ENCODE measurements at places on chromosomes 16 and 17. TPM values are rescaled to one million over a fixed set of nuclear protein-coding genes. Genes with fewer than 3 reads are reported as not detected.

DNA sequence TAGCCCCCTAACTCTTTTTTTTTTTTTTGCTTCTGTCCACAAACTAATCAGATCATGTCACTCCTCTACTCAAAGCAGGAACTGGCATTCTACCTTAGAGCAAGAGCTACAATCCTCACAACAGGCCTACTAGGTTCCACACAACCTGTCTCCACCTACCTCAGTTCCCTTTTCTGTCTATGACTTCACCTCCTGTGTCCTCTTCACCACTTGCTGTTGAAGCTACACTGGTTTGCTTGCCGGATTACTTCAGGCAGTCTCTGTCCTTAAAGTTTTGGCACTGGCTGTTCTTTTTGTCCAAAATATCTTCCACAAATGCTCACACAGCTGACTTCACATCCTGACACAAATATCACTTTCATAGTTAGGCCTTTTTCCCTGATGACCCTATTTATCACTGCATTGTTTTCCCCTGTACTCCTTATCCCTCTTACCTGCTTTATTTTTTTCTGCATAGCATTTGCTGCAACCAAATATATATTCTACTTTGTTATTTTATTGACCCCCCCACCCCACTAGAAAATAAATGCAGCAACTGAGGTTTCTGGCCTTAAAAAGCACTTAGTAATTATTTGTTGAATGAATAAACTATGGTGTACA is 72.0 kb downstream of the KANSL1 start:
- H3K4me3 ChIP-seq = no peak overlapping the region
- no peaks in the 10 kb centered on the region for H3K27me3 ChIP-seq
- H3K27ac ChIP-seq = no peak overlapping the region
- DNase-seq = no peak

DNA sequence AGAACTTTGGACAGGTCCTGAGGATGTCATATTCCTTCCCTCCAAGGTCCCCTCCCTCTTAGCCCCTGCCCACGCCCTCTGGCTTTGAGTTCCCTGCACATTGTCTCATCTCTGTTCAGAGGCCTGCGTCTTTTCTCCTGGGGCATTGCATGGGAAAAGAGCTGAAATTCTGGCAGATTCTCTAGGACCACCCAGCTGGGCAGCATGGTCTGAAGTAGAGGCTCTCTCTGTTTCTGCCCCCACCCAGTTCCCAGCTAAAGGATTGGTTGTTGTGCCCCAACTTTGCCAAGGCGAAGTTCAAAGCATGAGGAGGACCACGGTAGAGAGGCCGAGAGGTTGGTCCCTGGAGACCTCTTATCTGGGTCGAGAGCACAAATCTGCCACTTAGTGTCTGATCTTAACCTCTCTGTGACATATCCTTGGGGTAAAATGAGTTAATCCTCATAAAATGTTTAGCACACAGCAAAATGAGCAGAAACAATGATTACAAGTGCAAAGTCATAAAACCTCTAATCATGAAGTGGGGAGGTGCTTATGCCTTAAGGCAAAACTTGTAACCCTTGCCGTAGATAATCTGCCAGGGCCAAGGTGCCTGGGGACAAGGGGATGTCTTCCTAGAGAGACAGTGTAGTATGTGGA is 2.4 kb downstream of the ABAT start:
- peaks cover 30% of the 10 kb centered on the region for H3K4me1 ChIP-seq
- H3K27me3 ChIP-seq = peaks cover 7% of the 10 kb centered on the region
- no peak for DNase-seq
- H3K36me3 ChIP-seq = peaks cover 10% of the 10 kb centered on the region

DNA sequence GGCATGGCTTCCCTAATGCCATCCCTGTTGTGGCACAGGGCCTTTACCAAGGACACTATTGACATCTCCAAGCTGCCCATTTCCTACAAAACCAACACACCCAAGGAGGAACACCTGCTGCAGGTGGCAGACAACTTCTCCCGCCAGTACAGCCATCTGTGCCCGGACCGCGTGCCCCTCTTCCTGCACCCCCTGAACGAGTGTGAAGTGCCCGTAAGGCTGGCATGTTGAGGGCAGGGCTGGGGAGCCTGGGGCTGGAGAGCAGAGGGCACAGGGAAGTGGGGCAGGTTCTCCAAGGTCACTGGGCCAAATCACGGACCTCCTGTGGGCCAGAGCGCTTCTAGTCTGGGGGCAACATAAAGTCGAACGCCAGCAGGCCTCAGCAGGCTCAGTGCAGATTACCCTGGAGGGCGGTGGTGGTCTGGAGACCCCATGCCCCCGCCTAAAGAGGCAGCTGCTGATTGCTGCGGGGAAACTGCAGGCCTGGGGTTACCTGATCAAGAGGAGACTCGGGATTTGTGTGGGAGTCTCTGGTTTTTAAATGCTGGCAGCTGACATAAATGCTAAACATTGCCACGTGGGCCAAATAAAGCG is 4.3 kb downstream of the DRC7 start:
- peaks cover 31% of the 10 kb centered on the region for H3K4me1 ChIP-seq
- no peaks in the 10 kb centered on the region for H3K36me3 ChIP-seq

DNA sequence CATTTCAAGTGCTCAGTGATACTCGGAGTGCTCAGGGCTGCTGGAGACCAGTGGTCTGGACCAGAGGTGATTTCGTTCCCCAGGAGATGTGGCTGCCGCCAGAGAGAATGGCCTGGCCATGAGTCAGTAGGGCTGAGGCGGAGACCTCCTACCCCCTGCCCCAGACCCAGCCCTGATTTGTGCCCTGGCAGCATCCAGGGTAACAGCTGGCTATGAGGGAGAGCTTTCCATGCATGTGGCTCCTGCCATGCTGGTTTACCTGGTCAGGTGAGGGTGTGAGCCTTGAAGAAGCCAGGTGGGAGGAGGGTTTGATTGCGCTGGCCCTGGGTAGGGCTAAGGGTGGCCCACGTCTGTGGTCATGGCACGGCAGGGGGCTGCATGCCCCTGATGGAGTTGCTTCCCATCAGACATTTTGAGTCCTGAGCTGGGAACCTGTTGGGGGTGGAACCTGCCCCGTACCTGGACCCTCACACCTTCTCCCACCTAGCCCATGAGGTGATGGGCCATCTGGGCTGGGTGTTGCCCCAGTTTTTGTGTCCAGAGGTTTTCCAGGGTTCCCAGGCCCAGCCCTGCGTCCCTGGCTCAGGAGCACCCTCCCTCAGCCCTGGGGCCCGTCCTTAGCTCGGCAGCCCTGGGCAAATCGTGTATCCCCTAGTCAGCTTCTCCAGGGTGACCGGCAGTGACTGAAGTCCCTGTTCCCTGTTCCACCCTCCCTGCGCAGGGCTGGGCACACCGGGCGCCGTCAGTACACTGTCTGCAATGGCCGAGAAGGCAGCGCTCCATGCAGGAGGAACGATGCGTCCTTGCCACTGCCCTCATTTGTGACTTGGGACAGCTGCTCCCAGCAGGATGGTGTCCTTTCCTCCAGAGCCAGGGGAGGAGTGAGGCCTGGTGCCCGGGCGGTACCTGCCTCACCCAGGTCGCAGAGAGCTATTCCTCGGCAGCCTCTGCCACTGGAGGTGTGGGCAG is 9.0 kb upstream of the CSNK1D start:
- H3K27me3 ChIP-seq = no peaks in the 10 kb centered on the region
- peaks cover 29% of the 10 kb centered on the region for H3K4me1 ChIP-seq
- no peak for DNase-seq
- no peaks in the 10 kb centered on the region for H3K36me3 ChIP-seq
- H3K27ac ChIP-seq = no peak overlapping the region

DNA sequence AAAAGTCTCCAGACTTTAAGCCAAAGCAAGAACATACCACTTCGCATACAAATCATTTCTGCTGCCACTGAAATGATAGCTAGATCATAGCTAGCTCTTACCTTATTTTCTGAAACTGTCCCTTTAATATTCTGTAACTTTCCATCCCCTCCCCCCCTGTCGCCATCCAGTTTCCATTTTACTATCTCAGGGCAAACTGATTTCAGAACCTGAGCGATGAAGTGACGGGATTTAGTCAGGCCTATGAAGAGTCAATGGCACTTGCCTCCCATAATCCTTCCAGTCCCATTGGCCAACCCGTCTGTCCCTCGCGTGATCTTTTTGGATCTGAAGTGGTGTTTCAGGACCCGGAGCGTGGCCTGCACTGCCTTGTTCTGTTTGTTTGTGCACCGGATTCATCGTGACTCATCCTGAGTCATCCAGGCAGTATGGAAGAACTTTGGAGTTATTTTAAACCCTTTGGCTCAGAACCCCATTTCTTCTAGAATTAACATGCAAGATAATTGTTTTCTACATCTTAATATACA is 199.8 kb upstream of the CHMP6 start:
- H3K27ac ChIP-seq = no peak overlapping the region
- no peak for DNase-seq
- peaks cover 14% of the 10 kb centered on the region for H3K36me3 ChIP-seq

DNA sequence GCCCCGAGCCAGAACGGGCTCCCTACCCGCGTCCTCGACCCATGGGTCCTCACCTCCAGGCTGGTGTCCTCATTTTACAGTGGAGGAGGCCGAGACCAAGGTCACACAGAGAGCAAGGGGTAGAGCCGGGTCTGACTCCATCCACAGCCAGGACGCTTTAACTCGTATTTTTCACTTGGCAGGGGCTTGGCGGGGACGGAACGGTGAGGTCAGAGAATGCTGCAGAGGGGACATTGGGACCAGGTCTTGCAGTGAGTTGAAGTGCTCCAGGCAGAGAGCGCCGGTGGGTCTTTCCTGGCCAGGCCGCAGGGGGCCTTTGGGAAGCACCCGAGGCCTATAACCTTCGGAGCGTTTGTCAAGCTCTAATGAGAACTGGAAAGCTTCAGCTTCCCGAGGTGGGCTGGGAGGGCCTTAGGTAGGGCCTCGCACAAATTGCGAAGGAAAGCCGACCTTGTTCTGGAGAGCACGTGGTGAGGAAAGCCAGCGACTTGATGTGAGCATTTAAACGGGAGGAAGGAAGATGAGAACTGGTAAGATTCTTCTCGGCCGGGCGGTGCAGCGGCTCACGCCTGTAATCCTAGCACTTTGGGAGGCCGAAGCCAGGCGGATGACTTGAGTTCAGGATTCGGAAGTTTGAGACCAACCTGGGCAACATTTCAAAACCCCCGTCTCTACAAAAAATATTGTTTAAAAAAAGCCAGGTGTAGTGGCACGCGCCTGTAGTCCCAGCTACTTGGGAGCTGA is 908 bp upstream of the CLUH start:
- no peaks in the 10 kb centered on the region for H3K27me3 ChIP-seq
- H3K36me3 ChIP-seq = no peaks in the 10 kb centered on the region
- H3K4me1 ChIP-seq = peaks cover 30% of the 10 kb centered on the region
- DNase-seq = no peak
- no peak overlapping the region for H3K27ac ChIP-seq

DNA sequence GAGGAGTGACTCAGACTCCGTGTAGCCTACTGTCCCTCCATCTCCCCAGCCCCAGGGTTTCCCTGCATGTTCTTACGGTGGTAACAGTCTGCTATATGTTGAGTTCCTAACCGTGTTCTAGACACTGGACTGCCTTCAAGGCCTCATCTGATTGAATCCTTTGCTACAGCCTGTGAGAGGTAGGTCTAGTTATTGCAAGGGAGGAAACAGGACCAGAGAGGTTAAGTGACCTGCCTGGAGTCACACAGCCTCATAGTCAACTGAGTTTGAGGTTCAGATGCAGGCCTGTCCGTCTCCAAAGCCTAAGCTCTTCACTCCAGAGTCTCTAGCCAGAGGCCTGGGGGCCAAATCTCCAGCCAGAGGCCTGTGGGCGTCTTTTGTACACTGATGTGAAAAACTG is 98.0 kb downstream of the SDR42E1 start:
- no peaks in the 10 kb centered on the region for H3K36me3 ChIP-seq
- H3K4me1 ChIP-seq = peaks cover 8% of the 10 kb centered on the region
- H3K4me3 ChIP-seq = no peak overlapping the region
- no peak overlapping the region for H3K27ac ChIP-seq
- no peak for DNase-seq

DNA sequence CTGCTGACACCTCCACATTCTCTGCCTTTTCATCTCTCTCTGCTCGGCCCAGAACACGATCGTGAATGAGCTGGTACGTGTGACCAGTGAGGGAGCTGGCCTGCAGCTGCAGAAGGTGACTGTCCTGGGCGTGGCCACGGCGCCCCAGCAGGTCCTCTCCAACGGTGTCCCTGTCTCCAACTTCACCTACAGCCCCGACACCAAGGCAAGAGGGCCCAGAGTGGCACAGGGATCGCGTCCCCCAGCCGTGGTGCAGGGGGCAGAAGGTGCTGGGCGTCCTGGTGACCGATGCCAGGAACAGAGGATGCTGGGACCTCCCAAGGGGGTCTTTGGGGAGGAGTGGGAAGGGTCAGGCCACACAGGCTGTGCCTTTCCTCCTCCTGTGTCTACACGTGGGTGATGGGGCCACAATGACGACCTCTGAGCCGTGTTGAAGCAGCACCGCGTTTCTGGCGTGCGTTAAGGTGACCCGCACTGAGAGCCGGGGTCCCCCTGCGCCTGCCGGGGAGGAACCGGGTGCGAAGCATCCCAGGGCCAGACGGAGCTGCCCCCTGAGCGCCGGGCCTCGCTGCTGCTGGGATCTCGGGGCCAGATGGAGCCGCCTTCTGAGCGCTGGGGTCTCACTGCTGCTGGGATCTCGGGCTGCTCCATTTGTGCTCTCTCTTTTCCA is 17.4 kb downstream of the GAA start:
- DNase-seq = no peak
- no peak overlapping the region for H3K4me3 ChIP-seq
- H3K4me1 ChIP-seq = peaks cover 10% of the 10 kb centered on the region
- H3K27ac ChIP-seq = peak overlapping the region; percentile 78
- peaks cover 4% of the 10 kb centered on the region for H3K36me3 ChIP-seq

GRCh38 chr16:85819245-85819644 is 19.8 kb downstream of the COX4I1 start:
- H3K4me3 ChIP-seq = no peak overlapping the region
- H3K27me3 ChIP-seq = peaks cover 55% of the 10 kb centered on the region
- H3K4me1 ChIP-seq = no peaks in the 10 kb centered on the region
- peak; percentile 94 for DNase-seq
- no peak overlapping the region for H3K27ac ChIP-seq
- no peaks in the 10 kb centered on the region for H3K36me3 ChIP-seq

DNA sequence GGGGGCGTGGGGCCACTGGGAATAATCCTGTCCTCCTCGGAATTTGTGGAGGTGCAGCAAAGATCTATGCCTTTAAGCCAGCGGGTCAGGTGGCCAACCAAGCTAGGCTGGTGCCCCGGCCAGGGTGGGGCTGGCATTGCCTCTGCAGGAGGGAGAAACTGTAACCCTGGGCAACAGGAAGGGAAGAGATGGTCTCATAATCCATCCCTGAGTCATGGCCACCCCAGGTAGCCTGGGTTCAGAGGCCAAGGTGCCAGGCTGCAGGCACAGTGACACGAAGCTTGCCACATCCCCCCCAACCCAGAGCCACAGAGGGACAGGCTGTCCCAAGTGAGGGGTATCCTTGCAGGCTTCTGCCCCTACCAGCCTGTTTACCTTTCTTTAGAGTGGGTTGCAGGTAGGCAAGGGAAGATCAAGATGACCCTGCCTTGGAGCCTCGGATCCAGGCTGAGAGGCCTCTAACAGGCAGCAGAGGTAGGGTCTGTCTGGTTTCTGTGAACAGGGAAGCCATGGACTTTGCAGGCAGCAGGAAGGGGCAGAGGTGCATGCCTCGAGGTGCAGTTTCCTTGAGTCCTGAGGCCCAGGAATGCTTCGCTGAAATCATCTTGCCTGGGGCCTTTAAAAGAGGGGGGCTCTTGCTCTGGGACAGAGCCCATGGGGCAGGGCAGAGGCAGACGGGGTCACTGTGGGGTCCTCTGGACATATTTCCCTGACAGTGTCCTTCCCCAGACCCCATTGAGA is 4.0 kb downstream of the LASP1 start:
- H3K27me3 ChIP-seq = peaks cover 15% of the 10 kb centered on the region
- H3K4me1 ChIP-seq = peaks cover 55% of the 10 kb centered on the region
- H3K4me3 ChIP-seq = peak overlapping the region; percentile 93
- peaks cover 2% of the 10 kb centered on the region for H3K36me3 ChIP-seq
- no peak for DNase-seq

Gene MAPT
- 13.0 TPM for total RNA-seq

Gene AATK
- 6.0 TPM for total RNA-seq

Data from neural crest cell (in vitro differentiated cells).